Activated naive CD8-positive, alpha-beta T cell treated with anti-CD3 and anti-CD28 coated beads, Interleukin-2, amount 50 U/mL, for 16 hours (primary cell): ENCODE measurements at places on chromosomes 1 and 21.

GRCh38 chr1:107004421-107004820 is 52.1 kb upstream of the PRMT6 start:
- DNase-seq = no peak

- no peak for DNase-seq
These were observed 56.3 kb upstream of the SYT6 start for GRCh38 chr1:114209971-114210370.

DNA sequence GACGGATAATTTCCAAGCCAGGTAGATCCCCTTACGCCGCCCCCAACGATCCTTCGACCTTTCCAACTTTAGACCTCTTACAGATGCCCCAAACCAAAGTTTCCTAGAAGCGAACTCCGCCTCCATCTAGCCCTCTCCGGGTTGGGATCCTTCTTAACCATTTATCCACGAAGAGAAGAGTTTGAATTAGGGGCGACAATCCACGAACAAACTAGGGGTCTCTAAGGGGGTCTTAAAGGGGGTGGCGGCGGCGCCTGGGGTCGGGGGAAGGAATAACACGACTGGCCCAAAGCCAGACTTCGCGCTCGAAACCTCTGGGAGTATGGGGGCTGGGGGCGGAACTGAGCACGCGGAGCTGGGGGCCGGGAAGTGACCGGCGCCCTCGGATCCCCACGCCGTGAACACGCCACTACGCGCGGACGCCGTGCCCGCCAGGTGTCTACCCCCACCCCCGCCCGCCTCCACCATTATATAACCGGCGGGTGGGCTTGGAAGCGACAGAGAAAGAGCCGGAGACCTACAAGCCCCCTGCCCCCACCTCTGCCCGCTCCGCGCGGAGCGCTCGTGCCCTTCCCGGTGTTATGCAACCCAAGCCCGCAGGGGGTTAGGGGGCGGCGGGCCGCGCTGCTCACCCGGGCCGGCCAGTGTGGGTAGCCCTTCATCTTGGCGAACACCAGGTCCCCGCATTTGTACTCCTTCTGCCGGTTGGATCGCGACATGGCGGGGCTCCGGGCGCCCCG is 594 bp downstream of the HDGF start:
- DNase-seq = no peak

- no peak for DNase-seq
These were observed 22.4 kb upstream of the CYP2J2 start for GRCh38 chr1:59948990-59949389.

DNA sequence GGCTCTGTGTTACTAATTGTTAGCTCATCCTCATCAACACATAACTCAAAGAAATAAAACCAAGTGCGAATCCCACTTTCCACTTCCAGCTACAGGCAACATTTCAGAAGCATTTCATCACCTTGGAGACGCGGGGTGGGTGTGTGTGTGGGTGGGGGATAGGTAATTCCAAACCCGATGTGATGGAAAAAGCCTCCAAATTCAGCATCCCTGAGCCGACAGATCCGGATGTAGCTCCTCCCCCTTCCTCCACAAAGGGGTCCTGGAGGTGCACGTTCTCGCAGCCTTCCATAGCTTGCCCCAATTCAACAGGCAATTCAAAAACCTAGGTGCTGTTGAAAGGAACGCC is 486 bp downstream of the HSPA13 start:
- no peak for DNase-seq

DNA sequence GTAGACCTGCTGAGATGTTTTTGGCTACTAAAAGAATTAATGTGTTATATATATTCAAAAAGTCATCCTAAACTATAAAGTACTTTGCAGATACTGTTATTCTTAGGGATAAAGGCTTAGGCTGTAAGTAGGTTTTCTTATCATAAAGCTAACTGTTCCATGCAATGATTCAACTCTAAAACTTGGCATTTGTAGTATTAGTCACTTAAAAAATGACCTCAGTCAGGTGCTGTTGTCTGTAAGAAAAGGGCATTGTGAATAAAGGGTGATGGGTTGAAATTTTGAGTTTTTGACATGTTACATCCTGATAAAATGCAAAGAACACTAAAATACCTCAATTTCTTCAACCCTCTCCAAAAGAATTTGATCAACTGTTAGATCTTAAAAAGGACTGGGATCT is 32.9 kb downstream of the ADCY10 start:
- DNase-seq = no peak

GRCh38 chr1:167634435-167634834 is 4.4 kb downstream of the RCSD1 start:
- no peak for DNase-seq

GRCh38 chr1:147627435-147628110 is 42.8 kb downstream of the ACP6 start:
- DNase-seq = no peak

GRCh38 chr1:33358114-33358794 is 37.4 kb upstream of the A3GALT2 start:
- no peak for DNase-seq

DNA sequence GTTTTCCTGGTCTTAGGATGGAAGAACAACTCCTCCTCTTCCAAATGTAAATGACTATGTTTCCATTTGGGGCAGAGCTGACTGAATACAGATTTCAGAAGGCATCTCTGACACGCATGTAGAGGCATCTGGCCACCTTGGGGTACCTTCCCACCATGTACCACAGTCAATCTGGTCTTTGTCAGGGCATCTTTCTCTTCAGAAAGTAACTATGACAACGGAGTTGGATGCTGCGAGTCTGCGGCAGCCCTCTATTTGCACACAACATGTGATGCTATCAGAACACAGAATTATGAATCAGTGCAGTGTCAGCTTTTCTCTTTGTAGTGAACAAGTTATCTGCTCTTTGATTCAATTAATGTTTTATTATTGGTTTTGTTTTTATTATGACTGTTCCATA is 94.7 kb downstream of the TSEN15 start:
- no peak for DNase-seq

DNA sequence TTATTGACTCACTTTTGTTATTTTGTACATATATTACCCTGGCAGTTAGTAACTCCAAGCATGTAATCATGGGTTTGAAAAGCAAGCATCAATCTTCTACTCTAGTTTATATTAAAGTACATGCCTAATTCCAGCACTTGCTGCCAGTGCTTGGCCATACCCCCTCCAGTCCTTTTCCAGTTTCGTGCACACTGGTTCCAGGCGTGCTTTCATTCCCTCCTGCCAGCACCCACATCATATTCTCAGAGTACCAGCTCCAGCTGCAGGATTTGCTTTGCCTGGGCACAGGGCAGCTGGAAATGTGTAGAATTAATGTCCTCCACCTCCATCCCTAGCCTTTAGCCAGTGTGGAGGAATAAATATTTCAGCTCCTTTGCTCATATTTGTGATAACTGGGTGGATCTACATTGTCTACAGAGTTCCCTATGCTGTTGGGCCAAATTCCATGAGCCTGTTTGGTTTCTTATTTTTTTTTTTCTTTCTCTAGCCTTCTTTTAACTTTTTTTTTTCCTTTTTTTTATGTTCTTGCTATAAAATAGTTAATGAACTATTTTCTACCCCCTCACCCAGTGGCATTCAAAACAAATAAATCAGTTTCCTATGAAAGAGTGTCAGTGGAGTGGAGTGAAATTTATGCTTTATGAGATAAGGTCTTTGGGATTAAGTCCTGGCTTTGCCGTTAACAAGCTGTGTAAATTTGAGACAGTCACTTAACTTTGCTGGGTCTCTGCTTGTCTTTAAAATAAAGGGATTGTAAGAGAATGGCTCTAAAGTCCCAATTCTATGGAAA is 2.6 kb upstream of the GNG12 start:
- DNase-seq = no peak

- no peak for DNase-seq
These were observed 27.9 kb downstream of the CHD5 start for GRCh38 chr1:6152181-6152580.

DNA sequence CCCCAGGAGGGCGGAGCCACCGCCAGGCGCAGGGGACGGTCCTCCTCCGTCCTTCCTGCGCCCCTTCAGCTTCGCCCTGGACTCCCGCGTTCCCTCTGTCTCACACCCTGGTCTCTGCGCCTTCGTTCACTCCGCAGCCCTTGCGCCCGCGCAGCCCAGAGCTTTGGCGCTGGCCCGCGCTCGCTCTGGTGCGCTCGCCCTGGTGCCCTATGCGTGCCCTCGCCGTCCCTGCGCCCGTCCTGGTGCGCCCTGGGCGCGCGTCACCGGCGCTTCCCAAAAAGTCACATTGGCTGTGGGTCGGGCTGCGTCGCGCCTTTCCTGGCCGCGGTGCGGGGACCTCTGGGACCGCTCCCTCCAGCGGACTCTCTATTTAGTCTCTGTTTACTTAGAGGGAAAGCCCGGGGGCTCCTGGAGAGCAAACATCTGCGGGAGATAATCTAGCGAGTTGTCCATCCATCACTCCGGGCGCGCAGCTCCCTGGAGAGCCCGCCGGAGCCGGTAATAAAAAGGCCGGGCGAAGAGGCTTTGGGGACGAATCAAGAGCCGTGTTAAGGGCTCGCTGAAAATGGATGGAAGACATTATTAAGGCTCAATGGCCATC is 178.6 kb downstream of the PRDM16 start:
- DNase-seq = no peak

- no peak for DNase-seq
These were observed 187.9 kb downstream of the DAB1 start for GRCh38 chr1:57235730-57236510.
